Type B pancreatic cell (in vitro differentiated cells): ENCODE measurements at places on chromosomes 2 and 18. TPM values are rescaled to one million over a fixed set of nuclear protein-coding genes. Genes with fewer than 3 reads are reported as not detected.

Gene COL4A3
- 0.19 and 0.48 TPM in 2 replicates for total RNA-seq

Gene GPR55
- 0.24 TPM in 1 of 2 replicates, not detected in the other for total RNA-seq

Gene MYL12A
- total RNA-seq = 219 and 271 TPM in 2 replicates

Gene PSMD14
- total RNA-seq = 46.5 and 52.5 TPM in 2 replicates

Gene CAPN14
- 0.12 and 0.39 TPM in 2 replicates for total RNA-seq

Gene NLRC4
- not detected in 2 replicates for total RNA-seq

Gene PXDN
- total RNA-seq = 58.4 and 150 TPM in 2 replicates

Gene RGPD3
- 0.07 and 0.17 TPM in 2 replicates for total RNA-seq

Gene BOLL
- total RNA-seq = not detected in 2 replicates

Gene DNAH7
- 1.4 and 7.5 TPM in 2 replicates for total RNA-seq
